ENCODE measurements at places on chromosomes 7 and 10.

DNA sequence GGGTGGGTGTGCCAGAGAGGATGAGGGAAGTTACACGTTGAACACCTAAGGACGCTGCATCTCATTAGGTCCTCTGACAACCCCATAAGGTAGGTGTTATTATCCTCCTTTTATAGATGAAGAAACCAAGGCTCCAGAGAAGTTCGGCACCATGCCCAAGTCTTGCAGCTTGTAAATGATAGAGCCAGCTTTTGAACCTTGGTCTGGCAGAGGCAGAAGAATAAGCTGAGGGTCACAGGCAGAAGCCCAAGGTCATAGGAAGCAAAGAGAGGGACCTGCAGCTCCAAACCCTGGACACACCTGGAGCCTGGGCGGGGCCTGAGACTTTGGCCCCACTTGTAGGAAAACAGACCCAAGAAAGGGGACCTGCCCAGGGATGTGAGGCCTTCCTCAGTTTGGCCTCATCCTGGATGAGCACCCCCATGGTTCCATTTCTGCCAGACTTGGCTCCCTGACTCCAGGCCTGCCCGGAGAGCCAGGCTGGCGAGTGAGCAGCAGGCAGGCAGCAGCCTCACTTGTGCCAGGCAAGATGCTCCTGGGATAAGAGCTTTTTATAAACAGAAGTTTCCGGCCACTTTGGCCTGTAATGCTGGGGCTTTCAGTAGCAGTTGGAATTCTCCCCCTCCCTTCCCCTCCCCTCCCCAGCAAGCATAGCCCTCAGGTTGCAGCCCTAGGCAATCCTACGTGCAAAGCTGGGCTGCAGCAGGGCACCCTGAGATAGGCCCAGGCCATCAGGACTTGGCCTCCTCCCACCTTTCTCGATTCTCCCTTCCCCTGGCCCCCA lies 2.4 kb downstream of the KCNH2 start:
- DNase-seq: no peak

DNA sequence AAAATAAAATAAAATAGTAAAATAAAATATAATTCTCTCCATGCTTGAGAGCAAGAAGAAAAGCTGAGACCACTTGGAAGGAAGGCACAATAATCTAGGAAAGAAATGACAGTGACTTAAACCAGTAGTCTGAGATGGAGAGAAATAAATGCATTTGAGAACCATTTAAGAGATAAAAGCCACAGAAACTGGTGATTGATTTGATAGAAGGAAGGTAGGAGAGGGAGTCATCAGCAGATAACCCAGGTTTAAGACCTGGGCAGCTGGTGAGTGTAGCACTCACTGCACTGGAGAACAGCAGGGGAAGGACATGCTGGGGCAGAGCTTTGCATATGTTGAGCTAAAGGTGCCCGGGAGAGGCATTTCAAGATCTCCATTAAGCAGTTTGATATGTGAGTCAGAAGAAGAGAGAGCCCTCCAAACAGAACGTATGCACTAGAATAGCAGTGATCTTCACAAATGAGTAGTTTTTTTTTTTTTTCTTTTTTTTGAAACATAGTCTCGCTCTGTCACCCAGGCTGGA lies 268.0 kb downstream of the DYNC1I1 start:
- DNase-seq: no peak

DNA sequence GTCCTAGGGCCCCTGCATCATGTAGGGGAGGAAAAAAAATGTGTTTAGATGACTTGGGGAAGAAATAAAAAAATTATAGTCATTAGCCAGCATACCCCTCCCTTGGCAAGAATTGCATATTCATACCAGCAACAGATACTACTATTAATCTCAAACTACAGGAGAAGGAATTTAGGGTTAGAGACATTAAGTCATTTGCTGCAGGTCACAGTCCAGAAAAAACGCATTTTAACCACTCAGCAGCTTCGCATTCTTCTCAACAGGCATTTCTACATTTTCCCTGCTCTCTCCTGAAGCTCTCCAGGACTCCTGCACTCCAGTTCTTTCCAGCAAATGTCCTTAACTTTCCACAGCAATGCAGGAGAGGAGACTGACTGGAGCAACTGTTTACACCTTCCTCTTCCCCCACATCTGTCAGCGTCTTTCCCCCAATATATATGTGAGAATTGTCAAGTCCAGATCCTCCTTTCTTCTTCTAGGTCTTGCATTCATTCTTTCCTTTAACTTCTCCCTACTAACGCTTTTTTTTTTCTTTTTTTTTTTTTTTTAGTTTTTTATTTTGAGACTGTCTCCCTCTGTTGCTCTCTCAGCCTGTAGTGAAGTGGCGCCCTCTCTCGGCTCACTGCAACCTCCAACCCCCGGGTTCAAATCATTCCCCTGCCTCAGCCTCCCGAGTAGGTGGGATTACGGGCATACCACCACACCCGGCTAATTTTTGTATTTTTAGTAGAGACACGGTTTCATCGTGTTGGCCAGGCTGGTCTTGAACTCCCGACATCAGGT lies 35.6 kb downstream of the PRPS1L1 start:
- DNase-seq: no peak

GRCh38 chr7:116315293-116315692 lies 105.0 kb downstream of the TES start:
- DNase-seq: no peak

GRCh38 chr7:88546808-88547207 lies 212.7 kb upstream of the ZNF804B start:
- DNase-seq: peak; percentile 23

DNA sequence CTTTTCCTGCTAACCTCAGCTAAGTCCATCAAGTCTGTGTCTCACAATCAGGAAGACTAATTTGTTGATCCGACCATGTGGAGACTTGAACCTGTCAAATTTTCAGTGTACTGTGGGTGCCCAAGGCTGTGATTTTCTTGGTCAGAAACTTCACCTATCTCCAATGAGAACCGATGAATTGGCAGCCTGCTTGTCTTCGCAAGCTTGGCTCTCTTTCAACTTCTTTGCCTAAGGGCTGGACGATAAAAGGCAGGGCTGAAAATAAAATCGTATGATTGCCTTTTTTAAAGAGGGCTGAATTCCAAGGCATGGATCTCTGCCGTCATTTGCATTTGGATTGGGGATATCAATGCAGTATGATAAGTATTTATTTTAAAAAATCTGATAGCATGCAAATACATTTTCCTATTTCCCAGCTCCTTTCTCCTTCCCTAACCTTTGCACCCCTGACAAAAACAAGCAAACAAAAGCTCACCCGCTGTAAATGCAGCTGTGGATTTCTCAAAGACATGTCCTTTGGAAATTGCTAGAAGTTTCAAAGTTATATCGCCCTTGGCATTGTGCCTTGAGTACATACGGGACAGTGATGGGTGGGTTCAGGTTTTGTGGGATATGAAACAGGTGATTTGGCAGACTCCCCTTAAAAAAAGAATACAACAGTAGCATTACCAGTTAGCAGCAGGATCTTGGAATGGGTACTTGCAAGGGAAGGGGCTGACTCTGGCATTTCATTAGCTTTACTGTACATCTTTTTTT lies 80.6 kb downstream of the NPTX2 start:
- DNase-seq: no peak

DNA sequence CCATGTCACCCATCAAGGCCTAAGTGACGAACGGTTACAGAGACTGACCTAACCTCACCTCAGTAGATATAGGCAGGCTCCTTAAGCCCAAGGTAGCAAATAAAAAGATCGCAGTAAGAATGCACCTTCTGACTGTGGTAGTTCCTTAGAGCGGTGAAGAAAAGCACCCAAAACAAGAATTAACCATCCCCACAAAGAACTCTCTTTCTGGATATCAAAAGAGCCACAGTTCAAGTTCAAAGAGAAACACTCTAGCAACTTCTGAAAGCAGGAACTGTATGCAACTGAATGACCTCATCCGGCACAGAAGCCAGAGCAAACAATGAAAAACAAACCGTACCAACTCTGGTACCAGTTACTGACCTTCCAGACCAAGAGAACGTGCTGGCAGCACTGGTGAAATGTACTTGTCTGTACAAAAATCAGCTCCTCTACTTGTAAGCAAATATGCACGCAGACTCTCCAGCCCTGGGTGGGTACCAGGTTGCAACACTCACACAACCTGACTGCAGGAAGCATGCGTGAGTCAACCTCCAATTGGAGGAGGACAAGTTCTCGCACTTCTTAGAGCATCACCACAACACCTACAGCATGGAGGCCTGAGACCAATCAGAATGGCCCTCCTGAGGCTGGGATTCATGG lies 202.7 kb downstream of the FAM107B start:
- peak; percentile 43 for DNase-seq

GRCh38 chr10:104308439-104308903 lies 29.8 kb downstream of the ITPRIP start:
- DNase-seq: no peak

DNA sequence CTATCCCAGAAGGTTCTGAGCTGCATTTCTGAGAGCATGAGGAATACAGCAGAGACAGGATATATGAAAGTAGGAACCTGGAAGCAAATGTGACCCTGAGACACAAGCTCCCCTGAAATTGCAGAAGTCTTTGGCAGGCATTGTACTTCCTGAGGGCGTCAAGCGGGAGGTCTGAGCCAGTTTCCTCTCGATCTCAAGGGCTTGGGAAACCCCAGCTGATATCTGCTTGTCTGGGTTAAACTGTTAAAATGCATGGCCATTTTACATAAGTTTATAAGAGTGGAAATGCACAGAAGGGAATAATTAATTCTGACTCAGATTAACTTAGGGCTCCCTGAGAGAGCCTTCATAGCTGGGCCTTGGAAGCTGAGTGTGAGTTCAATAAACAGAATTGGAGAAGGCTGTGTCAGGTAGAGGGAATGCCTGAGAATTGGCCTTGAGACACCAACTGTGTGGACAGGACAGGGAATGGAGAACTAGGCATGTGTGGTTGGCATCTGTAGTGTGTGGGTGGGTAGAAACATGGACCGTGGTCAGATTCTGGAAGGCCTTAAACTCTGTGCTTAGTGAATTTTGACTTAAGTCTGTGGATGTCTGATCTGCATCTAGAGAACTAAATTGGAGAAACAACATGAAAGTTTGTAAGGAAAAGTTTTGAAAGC lies 53.3 kb downstream of the WIPF3 start:
- peak; percentile 90 for DNase-seq

DNA sequence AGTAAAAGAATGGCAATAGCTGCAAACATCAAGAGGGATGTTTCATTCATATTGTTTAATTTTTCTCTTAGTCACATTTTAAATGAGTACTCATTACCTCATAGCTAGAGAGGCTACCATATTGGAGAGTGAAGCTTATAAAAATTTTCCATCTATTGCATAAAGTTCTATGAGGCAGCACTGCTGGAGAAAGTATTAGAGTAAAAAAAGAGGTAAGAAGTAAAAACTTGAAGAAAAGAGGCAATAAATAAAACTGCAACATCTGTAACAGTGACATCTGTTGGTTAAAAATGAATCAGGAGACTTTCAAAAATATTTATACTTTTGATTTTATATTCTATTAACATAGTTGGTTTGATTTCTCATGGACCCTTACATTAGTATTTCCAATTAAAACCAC lies 284.5 kb upstream of the SEMA3D start:
- peak; percentile 19 for DNase-seq

DNA sequence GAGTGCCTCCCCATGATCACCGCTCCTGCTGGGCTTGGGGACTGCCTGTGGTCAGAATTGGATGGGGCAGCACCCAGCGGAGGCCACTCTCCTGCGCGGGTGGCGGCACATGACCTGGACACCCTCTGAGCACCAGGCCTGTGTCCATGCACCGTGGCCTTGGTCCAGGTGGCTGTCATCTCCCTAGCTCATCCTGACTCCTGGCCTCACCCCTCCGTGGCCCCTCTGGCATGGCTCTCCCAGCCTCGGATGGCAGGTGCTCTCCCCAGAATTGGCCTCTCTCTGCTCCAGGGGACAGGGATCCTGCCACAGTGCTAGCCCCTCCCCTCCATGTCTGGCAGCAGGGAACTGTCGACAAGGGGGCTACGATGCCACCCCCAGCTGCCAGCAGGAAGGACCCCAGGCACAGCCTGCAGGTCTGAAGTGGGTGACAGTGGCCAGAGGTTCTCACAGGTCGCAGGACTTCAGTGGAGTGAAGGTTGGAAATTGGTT lies 37.2 kb upstream of the BTBD16 start:
- no peak for DNase-seq

DNA sequence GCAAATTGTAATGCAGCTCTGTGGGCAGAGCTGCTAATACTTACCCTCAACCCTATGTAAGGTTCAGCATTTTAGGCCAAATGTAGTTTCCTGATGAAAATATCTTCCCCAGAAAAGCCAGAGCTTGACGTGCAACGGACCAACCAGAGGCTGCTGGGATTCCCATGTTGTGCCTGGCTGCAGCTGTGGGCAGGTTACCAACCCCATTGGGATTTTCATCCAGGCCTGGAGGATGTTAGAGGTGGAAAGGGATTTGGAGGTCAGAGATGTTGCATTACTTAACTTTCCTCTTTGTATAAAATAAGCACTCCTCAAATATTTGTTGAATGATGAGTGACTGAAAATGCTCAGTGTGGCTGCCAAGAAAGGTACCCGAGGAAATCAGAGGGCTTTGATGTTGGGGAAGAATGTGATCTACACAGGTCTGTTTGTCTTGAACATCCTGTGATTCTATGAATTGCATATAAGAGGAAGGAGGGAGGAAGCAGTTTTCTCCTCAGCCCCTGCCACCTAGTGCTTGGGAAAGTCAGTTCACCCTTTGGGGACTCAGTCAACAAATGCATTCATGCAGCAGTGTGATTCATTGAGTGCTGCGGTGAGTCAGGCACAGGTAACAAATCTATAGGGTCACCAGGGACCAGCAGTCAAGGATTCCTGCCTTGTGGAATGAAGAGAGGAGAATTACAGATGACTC lies 487.2 kb downstream of the RPS24 start:
- DNase-seq: no peak

All from inflammatory macrophage treated with lipopolysaccharide for 1 hour (primary cell).